ENCODE measurements at places on chromosomes 1 and 21. TPM values are rescaled to one million over a fixed set of nuclear protein-coding genes. Genes with fewer than 3 reads are reported as not detected.

GRCh38 chr21:14901482-14901958 is 163.3 kb downstream of the NRIP1 start:
- H3K4me1 ChIP-seq: no peaks in the 10 kb centered on the region
- H3K27ac ChIP-seq: no peak overlapping the region
- H3K4me3 ChIP-seq: no peak overlapping the region
- no peaks in the 10 kb centered on the region for H3K36me3 ChIP-seq
- DNase-seq: no peak

CD46 gene
- 202 TPM for total RNA-seq

SEMA4A gene
- total RNA-seq: 37.7 TPM

DYNLT4 gene
- 2.1 TPM for total RNA-seq

CD84 gene
- total RNA-seq: 76.1 TPM

GRCh38 chr1:35646043-35646442 is 4.7 kb upstream of the PSMB2 start:
- no peak overlapping the region for H3K4me3 ChIP-seq
- H3K27me3 ChIP-seq: no peaks in the 10 kb centered on the region
- H3K27ac ChIP-seq: no peak overlapping the region
- peaks cover 4% of the 10 kb centered on the region for H3K4me1 ChIP-seq

ARHGEF16 gene
- total RNA-seq: 1.4 TPM

DNA sequence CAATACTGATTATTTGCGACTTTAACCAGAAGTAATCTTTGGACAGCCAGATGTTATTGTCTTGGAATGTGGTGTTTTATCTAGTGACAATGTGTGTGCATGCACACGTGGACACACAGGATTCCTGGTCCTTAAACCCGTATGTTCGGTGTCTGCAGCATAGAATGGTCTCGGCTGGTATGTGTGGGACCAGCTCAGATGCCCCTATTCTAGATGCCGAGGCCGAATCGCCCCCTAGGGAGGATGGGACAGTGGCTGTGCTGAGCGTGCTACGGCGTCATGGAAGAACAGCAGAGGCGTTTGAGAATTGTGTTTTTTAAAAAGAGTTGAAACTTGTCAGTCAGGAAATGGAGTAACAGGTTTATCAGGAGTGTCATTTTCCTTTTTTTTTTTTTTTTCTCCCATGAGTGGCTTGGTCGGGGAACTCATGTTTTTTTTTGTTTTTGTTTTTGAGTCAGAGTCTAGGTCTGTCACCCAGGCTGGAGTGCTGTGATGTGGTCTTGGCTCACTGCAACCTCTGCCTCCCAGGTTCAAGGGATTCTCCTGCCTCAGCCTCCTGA is 30.1 kb downstream of the SKI start:
- no peaks in the 10 kb centered on the region for H3K36me3 ChIP-seq
- H3K27me3 ChIP-seq: no peaks in the 10 kb centered on the region
- H3K27ac ChIP-seq: peak overlapping the region; percentile 20
- peaks cover 73% of the 10 kb centered on the region for H3K4me1 ChIP-seq
- no peak overlapping the region for H3K4me3 ChIP-seq
- DNase-seq: no peak

- no peak for DNase-seq
- no peak overlapping the region for H3K4me3 ChIP-seq
- H3K4me1 ChIP-seq: no peaks in the 10 kb centered on the region
Measured at GRCh38 chr1:84883286-84883685, 9.7 kb downstream of the LPAR3 start.

- H3K27me3 ChIP-seq: no peaks in the 10 kb centered on the region
- no peak overlapping the region for H3K4me3 ChIP-seq
- H3K36me3 ChIP-seq: no peaks in the 10 kb centered on the region
- H3K4me1 ChIP-seq: peaks cover 93% of the 10 kb centered on the region
Measured at GRCh38 chr1:204464701-204465100, 29.9 kb downstream of the PIK3C2B start.

ACTL8 gene
- not detected for total RNA-seq

TRNAU1AP gene
- 25.2 TPM for total RNA-seq

DNA sequence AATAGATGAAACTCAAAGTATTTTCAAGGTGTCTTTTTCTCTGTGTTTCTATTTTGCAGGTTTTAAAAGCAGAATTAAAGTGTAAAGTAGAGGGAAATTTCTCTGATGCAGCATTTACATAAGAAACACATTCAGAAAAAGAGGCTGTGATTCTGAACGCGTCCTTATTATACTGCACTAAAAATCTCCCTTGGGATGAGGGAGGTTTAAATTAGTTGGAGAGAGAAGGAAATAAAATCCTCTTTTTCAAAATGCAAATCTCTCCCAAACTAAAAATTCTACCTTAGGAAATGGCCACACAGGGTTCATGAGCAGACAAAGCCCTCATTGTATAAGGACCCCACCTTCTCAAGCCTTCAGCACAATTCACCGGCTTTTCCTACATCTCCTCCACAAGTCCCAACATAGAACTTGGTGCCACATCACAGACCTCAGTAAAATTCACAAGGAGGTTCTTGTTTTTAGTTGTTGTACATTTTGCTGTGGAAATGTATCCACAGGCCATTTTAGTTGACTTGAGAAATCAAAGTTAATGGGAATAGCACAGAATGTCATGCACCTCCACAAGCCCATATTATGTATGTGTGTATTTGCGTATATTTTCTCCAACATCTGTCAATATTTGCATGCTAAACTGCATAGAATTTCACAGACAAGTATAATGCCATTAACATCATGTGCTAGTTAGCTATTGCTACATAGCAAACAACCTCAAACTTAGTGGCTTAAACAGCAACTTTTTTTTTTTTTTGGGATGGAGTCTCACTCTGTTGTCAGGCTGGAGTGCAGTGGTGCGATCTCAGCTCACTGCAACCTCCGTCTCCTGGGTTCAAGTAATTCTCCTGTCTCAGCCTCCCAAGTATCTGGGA is 59.8 kb downstream of the MAB21L3 start:
- H3K4me3 ChIP-seq: no peak overlapping the region
- H3K27me3 ChIP-seq: no peaks in the 10 kb centered on the region
- H3K27ac ChIP-seq: no peak overlapping the region
- no peaks in the 10 kb centered on the region for H3K36me3 ChIP-seq
- no peak for DNase-seq
- H3K4me1 ChIP-seq: peaks cover 16% of the 10 kb centered on the region
